ENCODE measurements at places on chromosomes 12 and 14. TPM values are rescaled to one million over a fixed set of nuclear protein-coding genes. Genes with fewer than 3 reads are reported as not detected.
A peak's percentile ranks its signal among the peaks of the same experiment; 100 is the strongest.

The PLEKHG7 gene
- total RNA-seq = not detected

The FOXN4 gene
- not detected for total RNA-seq

The MLF2 gene
- 163 TPM for total RNA-seq

GRCh38 chr12:53869500-53869899 is 69.1 kb upstream of the HOXC13 start:
- peak; percentile 26 for DNase-seq
- H3K4me3 ChIP-seq = no peak overlapping the region
- H3K27me3 ChIP-seq = peaks cover 26% of the 10 kb centered on the region
- H3K4me1 ChIP-seq = no peaks in the 10 kb centered on the region
- no peak overlapping the region for H3K27ac ChIP-seq

DNA sequence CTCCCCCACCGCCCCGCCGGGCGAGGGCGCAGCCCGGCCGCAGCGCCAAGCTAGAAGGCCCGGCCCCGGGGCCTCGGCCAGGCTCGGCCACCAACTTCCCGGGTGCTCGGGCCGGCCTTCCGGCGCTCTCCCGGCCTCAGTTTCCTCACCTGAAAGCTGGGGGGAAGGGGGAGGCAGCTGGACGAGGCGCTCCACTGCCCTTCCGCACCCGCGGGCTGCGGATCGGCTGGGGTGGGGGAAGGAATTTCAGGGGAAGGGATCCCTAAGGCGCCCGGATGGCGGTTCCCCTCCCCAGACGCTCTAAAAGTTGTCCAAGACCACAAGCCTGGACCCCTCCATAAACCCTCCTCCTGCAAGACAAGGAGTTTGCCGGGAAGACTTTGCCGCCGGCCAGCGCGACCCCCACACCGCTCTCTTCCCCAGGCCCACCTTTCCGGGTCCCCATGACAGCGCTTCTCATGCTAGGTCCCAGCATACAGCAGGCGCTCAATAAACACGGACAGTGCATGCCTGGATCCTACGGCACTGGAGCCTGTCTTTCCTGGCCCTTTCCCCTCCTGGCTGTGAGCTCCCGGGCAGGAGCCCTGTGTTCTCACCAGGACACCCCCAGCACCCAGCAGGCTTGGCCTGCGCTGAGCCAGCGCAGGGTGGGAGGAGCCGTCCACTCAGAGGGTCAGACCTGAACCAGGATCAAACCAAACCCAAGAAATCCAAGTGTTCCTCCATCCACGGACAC is 18.1 kb downstream of the BEGAIN start:
- H3K36me3 ChIP-seq = no peaks in the 10 kb centered on the region
- H3K27ac ChIP-seq = peak overlapping the region; percentile 25
- peaks cover 3% of the 10 kb centered on the region for H3K4me1 ChIP-seq
- no peak for DNase-seq
- H3K27me3 ChIP-seq = peaks cover 48% of the 10 kb centered on the region

- H3K4me3 ChIP-seq = peak within 1 kb of the TSS; percentile 88
- H3K27ac ChIP-seq = peak within 1 kb of the TSS; percentile 78
- peak; percentile 94 for DNase-seq
- no peaks in the 10 kb centered on the region for H3K36me3 ChIP-seq
- peaks cover 19% of the 10 kb centered on the region for H3K4me1 ChIP-seq
These were observed at the start of gene FRMD6 for GRCh38 chr14:51651388-51652167. TSS of gene FRMD6 (plus strand) at chr14:51651910. CDS start at chr14:51689837, 37,927 bp downstream.

- no peak for DNase-seq
- peaks cover 8% of the 10 kb centered on the region for H3K4me1 ChIP-seq
- H3K27ac ChIP-seq = peak overlapping the region; percentile 83
- H3K27me3 ChIP-seq = peaks cover 7% of the 10 kb centered on the region
These were observed 367.1 kb upstream of the OR4E1 start for GRCh38 chr14:22040781-22041125.

- peak within 1 kb of the TSS; percentile 32 for H3K27ac ChIP-seq
- H3K4me3 ChIP-seq = peak within 1 kb of the TSS; percentile 86
- H3K36me3 ChIP-seq = no peaks in the 10 kb centered on the region
- H3K27me3 ChIP-seq = peaks cover 55% of the 10 kb centered on the region
- peak; percentile 73 for DNase-seq
These were observed at the start of gene PAWR for GRCh38 chr12:79690638-79691510. TSS of gene PAWR (minus strand) at chr12:79690964. CDS start at chr12:79690244, 720 bp downstream.

DNA sequence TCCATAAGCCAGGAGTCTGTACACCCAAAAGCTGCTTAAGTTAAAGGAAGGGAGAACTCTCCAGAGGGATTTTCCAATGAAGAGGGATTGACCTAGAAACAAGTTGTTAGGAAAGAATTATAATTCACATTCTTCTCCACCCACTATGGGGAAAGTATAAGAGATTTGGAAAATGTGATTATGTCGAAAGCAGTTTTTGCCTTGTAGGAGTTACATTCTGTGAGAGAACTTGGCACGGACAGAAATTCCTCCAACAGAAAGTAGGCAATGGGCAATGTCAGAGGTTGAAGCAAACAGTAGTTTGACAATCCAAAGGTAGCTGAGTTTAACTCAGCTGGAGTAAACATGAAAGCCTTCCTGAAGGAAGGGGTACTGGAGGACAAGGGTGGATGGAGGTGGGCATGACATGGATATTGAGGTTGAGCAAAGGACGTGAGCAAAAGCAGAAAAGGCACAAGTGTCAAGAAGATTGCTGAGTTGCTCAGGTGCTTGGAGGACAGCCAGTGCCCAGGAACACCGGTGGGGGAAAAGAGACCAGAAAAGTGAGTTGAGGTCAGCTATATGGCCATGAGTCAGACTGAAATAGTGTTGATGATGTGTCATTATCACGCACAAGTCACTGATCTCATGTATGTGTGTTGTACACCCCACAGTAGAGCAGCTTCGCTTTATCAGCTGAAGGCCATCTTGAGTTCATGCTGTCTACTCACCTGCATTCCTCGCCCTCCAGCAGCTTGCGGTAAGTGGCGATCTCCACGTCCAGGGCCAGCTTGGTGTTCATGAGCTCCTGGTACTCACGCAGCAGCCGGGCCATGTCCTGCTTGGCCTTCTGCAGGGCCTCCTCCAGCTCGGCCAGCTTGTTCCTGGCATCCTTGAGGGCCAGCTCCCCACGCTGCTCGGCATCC is 4.0 kb downstream of the KRT5 start:
- no peak overlapping the region for H3K27ac ChIP-seq
- no peak for DNase-seq

- no peaks in the 10 kb centered on the region for H3K4me1 ChIP-seq
- no peak overlapping the region for H3K4me3 ChIP-seq
- H3K27me3 ChIP-seq = no peaks in the 10 kb centered on the region
These were observed 253.1 kb downstream of the ANO2 start for GRCh38 chr12:5691943-5692342.

DNA sequence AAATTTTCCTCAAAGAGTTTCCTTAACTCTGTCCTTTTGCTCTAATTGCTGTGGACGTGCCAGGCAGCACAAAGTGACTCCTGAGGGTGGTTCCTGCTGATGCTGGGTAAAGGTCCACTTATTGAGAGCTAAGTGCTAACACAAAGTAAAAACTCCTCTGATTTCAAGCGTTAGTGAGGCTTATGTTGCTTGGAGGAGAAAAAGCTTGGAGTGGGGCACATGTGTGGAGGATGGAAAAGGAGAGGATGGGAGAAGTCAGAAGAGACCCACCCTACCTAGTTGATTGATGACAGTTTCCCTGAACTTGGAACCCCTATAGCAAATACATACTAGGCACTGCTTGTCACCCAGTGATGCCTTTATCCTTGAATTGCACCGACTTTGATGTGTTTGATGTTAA is 10.1 kb upstream of the SLC11A2 start:
- H3K4me1 ChIP-seq = peaks cover 3% of the 10 kb centered on the region
- H3K27ac ChIP-seq = no peak overlapping the region
- H3K36me3 ChIP-seq = no peaks in the 10 kb centered on the region

DNA sequence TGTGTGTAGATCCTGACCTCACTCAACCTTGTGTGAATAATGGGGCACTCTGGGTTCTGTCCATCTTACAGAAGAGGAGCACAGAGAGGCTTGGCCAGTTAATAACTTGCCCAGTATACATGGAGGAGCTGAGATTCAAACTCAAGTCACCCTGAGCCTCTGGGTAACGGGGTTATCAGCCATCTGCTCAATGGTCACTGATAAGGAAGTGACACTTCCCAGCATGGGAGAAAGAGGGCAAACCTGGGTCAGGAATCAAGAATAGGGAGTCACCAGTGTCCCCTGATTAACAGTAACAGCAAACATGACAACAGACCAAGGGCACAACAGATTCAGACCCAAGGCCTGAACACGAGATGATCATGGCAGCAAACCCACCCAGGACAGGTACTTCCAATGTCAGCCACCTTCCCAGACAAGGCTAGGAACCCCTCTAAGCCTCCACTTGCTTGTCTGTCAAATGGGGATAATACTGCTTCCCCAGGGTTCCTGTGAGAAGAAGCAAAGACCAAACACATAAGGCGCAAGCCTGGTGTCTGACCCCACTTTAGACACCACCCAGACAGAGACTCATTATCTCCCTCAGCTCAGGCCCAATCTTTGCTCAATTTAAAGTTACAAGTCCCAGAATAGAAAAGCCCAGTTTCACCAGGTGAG is 3.6 kb downstream of the CCDC85C start:
- H3K27ac ChIP-seq = no peak overlapping the region
- peaks cover 18% of the 10 kb centered on the region for H3K4me1 ChIP-seq
- DNase-seq = no peak

- H3K36me3 ChIP-seq = peaks cover 5% of the 10 kb centered on the region
- peaks cover 68% of the 10 kb centered on the region for H3K4me1 ChIP-seq
- peak overlapping the region; percentile 52 for H3K4me3 ChIP-seq
- peak overlapping the region; percentile 97 for H3K27ac ChIP-seq
These were observed 108.7 kb upstream of the FUT8 start for GRCh38 chr14:65303899-65304222.

DNA sequence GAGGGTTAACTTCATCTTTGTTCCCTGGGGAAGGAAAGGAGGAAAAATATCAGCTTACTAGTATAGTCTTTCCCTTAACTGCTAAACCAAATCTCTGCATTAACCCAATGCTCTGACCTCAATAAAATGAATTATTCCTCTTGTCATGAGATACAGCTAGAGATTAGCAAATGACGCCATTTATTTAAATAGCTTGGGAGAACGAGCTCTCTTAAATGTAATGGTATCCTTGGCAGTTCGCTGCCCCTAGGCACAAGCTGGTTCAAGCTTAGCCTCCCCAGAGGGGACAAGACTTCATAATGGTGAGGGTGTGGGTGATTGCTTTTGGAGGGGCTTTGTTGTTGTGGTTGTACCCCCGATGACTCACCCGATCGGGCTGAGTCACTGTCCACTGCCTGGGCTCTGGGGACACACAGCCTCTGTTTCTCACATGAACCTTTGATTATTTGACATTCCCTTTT is 19.6 kb downstream of the FNTB start:
- H3K36me3 ChIP-seq = peaks cover 17% of the 10 kb centered on the region
- no peak for DNase-seq
- peaks cover 30% of the 10 kb centered on the region for H3K4me1 ChIP-seq

DNA sequence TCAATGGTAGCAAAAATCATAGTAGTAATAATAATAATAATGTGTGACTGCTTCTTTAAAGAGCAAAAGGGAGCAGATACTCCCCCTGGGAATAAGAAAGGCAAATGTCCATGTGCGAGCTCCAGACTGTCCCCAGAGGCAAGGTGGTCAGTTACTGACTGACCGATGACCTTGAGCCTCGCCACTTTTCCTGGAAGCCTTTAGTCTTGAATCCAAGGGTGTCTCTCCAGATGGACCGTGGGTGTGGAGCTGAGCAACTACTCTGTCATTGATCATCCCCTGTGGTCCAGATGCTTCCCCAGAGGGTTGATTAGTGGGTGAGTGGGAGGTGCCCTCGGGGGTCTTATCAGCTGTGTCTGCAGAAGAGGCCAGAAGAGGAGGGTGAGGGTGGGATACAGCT is 418.5 kb upstream of the TBX3 start:
- DNase-seq = no peak
- H3K36me3 ChIP-seq = no peaks in the 10 kb centered on the region
- H3K27ac ChIP-seq = no peak overlapping the region
- no peak overlapping the region for H3K4me3 ChIP-seq

GRCh38 chr14:32823706-32824105 is 115.0 kb upstream of the NPAS3 start:
- H3K27ac ChIP-seq = no peak overlapping the region
- H3K4me3 ChIP-seq = no peak overlapping the region
- no peaks in the 10 kb centered on the region for H3K36me3 ChIP-seq

GRCh38 chr14:104597576-104597975 is 7.0 kb downstream of the TMEM179 start:
- H3K27ac ChIP-seq = no peak overlapping the region
- no peaks in the 10 kb centered on the region for H3K36me3 ChIP-seq
- no peak overlapping the region for H3K4me3 ChIP-seq
- no peaks in the 10 kb centered on the region for H3K4me1 ChIP-seq
- H3K27me3 ChIP-seq = no peaks in the 10 kb centered on the region

- peak overlapping the region; percentile 95 for H3K4me3 ChIP-seq
- H3K27me3 ChIP-seq = no peaks in the 10 kb centered on the region
- H3K4me1 ChIP-seq = peaks cover 77% of the 10 kb centered on the region
- DNase-seq = peak; percentile 60
- peak overlapping the region; percentile 99 for H3K27ac ChIP-seq
- H3K36me3 ChIP-seq = peaks cover 82% of the 10 kb centered on the region
These were observed 22.9 kb downstream of the VDR start for GRCh38 chr12:47881826-47882427.

DNA sequence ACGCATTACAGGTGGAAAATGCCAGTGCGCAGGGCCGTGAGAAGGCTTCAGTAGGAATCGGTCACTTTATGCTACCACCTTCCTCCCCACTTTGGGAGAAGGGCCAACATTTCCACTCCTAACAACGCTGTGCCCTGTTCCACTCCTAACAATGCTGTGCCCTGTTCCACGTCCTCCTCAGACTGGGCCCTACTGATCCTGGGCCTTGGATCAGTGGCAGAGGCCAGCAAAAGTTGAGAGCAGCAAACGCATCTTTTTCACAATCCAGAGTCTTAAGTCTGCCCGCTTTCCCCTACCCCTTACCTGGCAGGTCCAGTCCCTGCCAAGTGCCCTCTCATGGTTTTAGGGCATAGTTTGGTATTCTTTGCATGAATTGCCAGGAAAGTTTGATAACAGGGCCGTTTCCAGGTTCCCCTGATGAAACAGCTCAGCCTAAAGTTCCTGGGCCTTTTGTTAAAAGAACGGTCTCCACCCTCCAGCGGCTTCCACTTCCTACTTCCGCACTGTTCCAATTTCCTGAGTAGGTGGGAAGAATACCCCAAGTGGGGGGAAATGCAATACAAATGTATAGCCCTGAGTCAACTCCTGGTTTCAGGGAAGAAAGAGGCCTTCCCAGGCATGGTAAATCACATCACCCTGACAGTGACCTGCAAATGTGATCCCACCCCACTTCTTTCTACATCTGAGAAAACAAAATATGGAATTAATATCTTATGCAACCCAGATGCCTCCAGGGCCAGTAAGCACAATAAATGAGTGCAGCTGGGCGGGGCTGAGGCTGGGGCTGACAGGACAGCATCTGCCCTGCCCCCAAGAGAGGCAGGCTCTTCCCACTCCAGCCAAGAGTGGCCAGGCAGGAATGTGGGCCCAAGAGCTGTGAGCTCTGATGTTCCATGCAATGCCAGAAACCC is 15.0 kb downstream of the KCTD10 start:
- no peaks in the 10 kb centered on the region for H3K27me3 ChIP-seq
- no peak overlapping the region for H3K27ac ChIP-seq
- no peak overlapping the region for H3K4me3 ChIP-seq
- H3K4me1 ChIP-seq = peaks cover 44% of the 10 kb centered on the region
- no peak for DNase-seq

Data from activated CD4-positive, alpha-beta T cell treated with anti-CD3 and anti-CD28 coated beads, Interleukin-2, amount 10 ng/mL, durations not matched to agents 24 days and 14 days (primary cell).